ENCODE measurements at places on chromosomes 3 and 15.

GRCh38 chr3:38600551-38600950 is 48.9 kb downstream of the SCN5A start:
- DNase-seq: no peak

- DNase-seq: no peak
Measured at GRCh38 chr15:51938286-51938685, 33.3 kb downstream of the LEO1 start.

GRCh38 chr3:99640214-99640851 is 1.9 kb downstream of the COL8A1 start:
- DNase-seq: no peak

DNA sequence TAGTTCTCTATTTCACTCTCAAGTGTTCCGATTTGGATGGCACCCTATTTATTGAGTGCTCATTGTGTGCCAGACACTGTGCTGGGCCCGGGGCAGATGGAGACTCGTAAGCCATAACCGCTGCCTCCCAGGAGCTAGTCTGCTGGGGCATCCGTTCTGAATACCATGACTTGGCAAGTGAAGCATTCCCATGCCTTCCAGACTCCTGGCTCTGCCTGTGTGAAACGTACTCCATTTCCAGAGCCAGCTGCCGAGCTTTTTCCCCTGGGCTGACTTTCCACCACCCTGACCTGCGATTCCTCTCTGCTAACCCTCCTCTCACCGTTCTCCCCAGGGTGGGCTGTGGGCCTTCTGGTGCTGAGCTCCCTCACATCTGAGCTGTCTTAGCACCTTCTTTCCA is 303.1 kb upstream of the CTDSPL start:
- no peak for DNase-seq

DNA sequence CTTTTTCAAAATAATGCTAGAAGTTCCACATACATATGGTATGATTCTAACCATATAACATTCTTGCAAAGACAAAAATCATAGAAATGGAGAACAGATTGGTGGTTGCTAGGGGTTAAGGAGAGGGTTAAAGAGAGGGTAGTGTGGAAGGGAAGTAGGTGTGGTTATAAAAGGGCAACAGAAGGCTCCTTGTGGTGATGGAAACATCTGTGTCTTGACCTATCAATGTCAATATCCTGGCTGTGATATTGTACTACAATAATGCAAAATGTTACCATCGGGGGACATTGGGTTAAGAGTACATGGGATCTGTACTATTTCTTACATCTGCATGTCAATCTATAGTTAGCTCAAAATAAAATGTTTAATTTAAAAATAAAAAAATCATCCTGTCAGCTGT is 67.8 kb upstream of the FSIP1 start:
- DNase-seq: no peak
